ENCODE measurements at places on chromosomes 6 and 20. TPM values are rescaled to one million over a fixed set of nuclear protein-coding genes. Genes with fewer than 3 reads are reported as not detected.
A peak's percentile ranks its signal among the peaks of the same experiment; 100 is the strongest.

Gene TRAPPC3L
- not detected for total RNA-seq

Gene TCF21
- total RNA-seq, result not detected

Gene LY6G5C
- total RNA-seq, result 2.9 TPM

- DNase-seq, result no peak
Observed at GRCh38 chr20:58078741-58079522, 149.5 kb downstream of the ANKRD60 start.

DNA sequence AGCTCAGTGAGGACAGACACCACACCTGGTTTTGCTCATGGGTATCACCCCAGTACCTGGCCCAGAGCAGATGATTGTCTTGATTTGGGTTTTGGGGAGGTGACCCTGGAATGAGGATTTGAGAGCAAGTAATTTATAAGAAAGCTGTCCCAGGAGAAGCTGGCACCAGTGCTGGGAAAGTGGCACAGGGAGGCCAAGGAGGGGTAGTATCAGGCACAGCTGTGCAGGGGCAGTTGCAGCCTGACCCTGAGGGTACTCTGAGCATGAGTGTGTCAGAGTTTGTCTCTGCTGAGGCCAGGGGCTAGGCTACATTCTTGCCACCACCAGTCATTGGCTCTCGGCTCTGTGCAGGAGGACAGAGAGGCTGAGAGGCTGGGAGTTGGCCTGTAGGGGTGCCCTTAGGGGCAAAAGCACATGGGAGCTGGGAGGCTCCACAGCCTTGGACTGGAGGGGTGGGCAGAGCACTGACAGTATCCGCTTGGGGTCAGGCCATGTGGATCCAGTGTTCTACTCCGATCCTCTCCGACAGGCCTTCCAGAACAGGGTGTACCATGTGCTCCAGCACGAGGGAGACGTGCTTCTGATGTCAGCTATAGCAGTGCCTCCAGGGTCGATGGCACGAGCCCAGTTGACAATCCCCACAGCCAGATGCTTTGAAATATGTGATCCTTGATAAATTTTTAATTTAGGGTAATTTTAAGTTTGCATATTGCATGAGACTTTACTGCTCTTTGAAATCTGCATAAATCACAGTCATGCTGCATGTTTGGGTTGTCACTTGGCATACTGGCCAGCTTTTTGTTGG is 121.3 kb downstream of the PHACTR3 start:
- peak; percentile 39 for DNase-seq

- DNase-seq, result no peak
Observed at GRCh38 chr6:161066511-161066910, 74.9 kb downstream of the MAP3K4 start.

GRCh38 chr6:108609276-108609769 is 48.6 kb downstream of the FOXO3 start:
- no peak for DNase-seq

DNA sequence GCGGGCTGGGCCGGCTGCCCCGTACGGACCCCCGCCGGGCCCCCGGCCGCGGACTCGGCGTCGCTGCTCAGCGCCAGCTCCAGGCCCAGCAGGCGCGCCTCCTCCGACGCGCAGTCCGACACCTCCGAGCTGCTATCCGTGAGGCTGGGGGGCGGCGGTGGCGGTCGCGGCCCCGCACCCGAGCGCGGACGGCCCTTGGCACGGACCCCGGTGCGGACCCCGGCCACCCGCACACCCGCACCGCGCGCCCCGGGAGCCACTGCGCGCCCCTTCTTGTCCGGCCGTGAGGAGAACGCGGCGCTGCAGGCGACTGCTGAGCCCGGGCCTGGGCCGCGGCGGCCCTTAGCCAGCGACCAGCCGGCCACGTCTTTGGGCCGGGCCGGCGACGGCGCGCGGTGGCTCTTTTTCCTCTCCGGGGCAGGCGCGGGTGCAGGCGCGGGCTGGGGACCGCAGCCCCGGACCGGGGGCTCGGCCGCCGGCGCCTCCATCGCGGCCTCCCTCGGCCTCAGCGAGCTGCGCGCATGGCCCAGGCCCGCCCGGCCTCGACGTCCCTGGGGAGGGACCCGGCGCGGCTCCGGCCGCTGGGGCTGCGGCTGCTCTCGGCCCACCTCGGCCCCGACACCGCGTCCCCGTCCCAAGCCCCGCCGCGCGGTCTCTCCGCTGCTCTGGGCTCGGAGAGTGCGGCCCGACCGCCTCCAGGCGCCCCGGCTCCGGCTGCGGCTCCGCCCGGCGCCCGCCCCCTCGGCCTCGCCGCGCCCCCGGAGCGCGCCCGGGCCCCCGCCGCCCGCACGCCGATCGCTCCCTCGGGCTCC is 12.9 kb upstream of the TLDC2 start:
- DNase-seq, result no peak

DNA sequence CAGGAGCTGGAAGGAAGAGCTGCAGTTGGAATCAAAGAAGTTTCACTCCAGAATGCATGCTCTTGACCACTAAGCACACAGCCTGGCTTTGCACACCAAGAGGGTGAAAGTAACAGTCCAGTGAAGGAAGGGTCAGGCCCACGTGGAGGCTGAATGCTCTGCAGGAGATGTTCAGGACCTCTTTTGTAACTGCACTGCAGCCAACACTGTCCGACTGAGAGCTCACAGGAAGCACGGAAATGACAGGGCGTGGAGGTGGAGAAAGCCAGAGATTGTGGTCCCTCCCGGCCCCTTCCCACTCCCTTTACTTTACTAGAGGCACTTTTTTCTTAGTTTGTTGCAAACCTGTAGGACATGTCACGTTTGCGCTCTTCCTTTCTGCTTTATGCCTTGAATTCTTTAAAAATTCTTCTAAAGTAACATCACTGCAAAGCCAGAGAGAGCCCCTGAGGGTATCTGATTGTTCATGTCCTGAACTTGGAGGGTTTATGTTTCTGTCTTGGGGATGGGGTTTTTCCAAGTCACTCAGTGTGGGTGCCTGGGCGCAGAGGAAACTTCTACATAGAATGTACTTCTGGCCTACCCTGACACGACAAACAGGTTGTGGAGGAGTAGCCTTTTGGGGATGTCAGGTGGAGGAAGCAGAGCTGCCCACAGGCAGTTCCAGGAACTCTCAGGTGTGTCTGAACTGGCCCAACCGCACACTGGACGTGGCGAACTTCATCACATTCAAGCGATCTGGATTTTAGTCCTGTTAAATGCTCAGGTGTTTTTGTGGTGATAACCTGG is 40.9 kb downstream of the JAG1 start:
- no peak for DNase-seq

DNA sequence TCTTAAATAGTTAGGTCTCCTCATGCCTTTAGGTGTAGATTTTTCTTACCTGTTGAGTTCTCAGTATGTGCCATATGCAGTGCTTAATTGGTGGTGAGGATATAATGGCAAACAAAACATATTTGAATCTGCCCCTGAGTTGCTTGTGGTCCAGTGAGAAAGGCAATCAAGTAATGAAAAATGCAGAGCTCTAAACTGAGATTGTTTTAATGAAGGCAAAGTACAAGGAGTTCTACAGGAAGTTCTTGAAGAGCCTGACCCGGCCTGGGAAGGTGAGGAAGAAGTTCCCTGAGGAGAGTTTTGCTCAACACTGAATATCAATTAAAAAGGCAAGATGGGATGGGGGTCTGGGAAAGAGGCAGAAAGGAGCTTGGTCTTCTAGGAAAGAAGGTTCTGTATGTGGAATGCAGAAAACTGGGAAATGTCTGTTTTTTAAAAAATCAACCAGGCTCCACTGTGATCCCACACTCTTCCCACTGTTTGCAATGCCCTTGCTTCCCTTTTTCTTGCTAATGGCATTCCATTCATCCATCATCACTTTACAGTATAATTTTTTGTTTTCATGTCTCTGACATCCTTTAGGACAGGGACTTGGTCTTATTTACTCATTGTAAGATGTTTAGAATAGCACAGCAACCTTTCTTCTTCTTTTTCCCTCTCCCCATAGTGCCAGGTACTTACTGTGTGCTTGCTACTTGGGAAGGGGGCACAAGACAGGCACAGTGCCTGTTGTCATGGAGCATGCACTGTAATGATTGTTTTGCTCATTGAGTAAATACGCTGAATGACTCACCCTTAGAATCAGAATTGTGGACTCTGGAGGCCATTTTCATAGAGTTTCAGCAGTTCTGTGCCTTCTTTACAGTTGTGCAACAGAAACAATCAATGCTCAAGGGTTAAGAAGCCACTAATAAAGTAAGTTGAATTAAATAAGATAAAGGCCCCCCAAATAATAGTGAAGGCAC is 64.3 kb downstream of the ANKS1A start:
- peak; percentile 43 for DNase-seq

GRCh38 chr6:31919624-31920303 is 7.8 kb upstream of the C2 start:
- no peak for DNase-seq
